Hematopoietic multipotent progenitor cell (in vitro differentiated cells): ENCODE measurements at places on chromosomes 11 and 22. TPM values are rescaled to one million over a fixed set of nuclear protein-coding genes. Genes with fewer than 3 reads are reported as not detected.

DNA sequence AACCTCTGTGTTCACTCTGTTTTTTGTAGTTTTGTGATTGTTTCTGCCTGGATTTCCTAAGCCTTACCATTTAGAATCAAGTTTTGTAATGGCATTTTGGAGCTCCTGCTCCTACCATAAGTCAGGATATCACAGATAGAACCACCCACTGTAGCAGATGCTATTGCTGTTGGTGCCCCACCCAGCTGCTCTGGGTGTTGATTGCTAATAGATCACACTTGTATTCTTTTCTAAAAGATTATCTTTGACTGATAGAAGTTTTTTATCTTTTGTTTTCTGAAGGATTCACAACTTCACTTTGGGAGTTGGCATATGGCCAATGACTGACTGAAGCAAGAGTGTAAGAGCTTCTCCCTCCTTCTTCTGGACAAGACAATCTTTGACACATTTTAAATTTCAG, 76.0 kb downstream of the EHF start:
- DNase-seq = no peak

DNA sequence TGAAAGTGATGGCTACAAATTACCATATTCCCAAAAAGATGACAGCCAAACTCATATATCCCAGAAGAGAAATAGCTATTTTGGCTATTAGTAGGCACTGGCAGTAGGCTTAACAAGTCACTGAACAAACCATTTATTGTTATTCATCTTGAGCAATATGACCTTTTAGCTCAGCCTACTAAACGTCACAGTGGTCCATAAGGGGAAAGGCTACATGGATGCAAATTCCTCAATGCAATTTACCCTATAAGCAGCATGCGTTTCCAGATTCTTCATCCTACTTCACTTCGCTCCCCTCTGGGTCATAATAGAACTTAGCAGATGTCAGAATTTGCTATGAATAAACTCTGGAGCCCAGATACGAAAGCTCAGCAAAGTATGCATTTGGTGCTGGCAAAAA, 114.0 kb downstream of the SIK3 start:
- no peak for DNase-seq

DNA sequence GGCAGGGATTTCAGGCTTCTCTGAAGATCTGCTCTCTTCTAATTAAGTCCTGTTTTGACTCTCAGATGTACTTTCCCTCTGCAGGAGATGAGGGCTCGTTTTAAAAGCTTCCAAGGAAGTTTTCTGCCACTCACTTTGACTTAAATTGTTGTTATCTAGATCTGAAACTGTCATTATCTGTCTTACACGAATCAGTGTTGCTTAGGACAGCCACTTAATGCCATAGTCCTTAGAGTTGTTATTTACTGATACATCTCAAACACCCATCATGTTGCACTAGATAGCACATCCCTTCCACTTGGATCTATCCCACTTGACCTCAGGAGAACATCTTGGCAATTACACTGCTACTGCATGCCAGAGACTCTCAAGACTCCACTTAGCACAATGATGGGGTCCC, 86.9 kb upstream of the FAT3 start:
- DNase-seq = no peak

GRCh38 chr11:67499808-67500483, 5.2 kb downstream of the PITPNM1 start:
- no peak for DNase-seq

DNA sequence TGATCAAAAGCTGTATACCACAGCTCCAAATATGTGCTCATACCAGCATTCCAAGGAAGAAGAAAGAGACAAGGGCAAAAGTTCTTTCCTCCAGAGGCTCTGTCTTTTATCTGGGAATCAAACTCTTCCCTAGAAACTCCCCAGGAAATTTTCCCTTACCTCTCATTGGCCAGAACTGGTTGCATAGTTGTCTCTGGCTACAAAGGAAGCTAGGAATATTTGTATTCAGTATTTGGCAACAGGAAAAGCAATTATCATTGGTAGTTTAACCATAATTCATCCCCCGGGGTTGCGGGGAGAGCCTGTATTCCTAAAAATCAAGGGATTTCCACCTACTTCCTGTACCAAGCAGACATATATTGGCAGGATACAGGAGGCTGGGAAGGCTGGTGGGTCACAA, 10.5 kb upstream of the ZFTA start:
- DNase-seq = no peak

- no peak for DNase-seq
These were observed 2.1 kb upstream of the PTPRCAP start for GRCh38 chr11:67439321-67440228.

The LRRC56 gene
- total RNA-seq = 3.5 TPM
